ENCODE measurements at places on chromosomes 2 and 18.

DNA sequence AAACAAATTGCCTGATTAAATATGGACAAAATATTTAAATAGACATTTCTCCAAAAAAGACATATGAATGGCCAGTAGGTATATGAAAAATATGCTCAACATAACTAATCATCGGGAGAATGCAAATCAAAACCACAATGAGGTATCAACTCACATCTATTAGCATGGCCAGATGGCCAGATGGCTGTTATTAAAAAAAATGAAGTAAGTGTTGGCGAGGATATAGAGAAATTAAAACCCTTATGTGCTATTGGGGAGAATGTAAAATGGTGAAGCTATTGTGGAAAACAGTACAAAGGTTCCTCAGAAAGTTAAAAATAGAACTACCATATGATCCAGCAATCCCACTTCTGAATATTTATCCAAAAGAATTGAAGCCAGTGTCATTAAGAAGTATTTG is 272.3 kb upstream of the ZNF804A start:
- no peak for DNase-seq

DNA sequence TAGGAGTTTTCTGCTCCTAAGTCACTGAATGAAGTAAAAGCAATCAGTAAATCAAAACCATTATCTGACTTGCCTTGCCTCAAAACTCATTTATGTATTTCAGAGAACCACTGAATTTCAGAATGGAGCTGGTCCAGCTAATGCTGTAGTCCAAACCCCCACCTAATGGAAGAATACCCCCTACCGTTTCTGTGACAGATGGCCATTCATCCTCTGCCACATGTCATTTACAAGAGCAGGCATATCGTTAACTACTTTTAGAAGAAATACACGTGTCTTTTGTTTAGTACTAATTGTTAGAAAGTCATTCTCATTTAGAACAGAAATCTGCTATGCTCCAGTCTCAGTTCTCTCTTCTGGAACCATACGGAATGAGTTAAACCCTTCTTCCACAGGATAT is 12.8 kb upstream of the GALNT5 start:
- DNase-seq, result no peak

DNA sequence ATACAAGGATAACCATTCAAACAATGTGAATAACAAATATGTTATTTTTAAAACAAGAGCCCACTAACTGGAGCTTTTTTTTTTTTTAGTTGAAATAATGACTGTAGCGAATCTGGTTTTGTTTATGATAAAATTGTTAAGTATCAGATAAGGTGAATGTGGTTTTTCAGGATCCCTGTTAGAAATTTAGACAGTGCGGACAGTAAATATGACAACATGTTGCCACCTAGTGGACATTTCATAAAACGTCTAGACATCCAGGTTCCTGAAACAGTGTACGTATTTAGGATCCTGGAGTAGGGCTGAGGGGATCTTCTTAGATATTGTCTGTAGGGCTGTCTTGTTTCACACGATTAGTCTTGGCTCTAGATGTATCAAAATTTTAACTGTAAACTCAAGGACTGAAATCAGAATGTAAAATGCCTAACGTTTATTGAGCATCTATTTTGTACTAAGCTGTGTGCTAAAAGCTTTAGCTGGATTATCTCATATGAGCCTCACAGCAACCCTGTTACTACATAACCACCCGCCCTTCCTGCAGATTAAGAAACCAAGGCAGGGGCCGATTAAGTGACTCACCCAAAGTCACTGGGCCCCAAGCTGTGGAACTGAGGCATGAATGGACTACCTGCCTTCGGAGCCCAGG is 23.9 kb upstream of the CCDC68 start:
- DNase-seq, result no peak

- DNase-seq, result no peak
These were observed 86.8 kb downstream of the FMNL2 start for GRCh38 chr2:152421521-152422370.

DNA sequence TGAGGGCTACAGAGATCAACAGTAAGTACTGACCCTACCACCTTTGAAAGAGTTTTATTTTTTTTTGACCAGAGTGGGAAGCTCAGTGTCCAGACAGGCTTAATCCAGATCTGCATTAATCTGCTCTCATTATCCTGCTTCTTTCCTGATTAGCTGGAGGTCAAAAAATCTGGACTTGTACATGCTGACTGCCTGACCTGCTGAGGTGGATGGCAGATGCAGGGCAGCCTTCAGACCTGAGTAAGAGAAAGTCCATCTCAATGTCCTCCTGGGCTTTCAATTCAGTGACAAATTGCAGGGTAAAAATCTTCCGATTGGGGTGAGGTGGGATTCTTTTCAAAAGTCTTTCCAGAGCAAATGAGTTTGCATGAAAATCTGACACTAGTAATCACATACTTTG is 998.8 kb upstream of the PIK3C3 start:
- no peak for DNase-seq

GRCh38 chr2:69755862-69756467 is 14.0 kb downstream of the ANXA4 start:
- no peak for DNase-seq

DNA sequence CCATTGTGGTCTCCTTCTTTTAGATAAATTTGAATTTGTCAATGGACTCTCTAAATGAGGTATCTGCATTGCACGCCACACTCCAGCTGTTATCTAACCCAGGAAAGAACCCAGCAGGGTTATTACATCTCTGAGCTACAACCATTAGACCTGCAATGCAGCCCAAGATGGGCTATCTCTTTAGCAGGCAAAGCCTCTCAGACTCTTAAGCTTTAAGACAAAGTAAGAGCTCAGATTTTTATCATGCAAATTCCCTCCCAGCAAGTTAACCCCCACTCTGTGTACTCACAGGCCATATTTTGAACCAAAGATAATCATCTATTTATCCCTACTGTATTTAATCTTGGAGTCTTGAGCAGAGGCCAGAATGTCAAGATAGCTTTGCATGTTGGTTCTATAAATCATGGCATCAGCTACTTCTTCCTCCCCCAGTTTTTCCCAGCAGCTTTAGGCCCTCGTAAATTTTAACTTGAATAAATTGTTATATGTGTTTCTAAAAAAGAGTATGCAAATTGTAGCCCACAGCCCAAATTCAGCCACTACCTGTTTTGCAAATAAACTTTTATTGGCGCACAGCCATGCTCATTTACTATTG is 273.7 kb upstream of the PKDCC start:
- no peak for DNase-seq

GRCh38 chr2:8257502-8257901 is 424.4 kb upstream of the ID2 start:
- DNase-seq, result no peak
